NCI-H2081 (cell line): ENCODE measurements at places on chromosomes 2 and 18.

DNA sequence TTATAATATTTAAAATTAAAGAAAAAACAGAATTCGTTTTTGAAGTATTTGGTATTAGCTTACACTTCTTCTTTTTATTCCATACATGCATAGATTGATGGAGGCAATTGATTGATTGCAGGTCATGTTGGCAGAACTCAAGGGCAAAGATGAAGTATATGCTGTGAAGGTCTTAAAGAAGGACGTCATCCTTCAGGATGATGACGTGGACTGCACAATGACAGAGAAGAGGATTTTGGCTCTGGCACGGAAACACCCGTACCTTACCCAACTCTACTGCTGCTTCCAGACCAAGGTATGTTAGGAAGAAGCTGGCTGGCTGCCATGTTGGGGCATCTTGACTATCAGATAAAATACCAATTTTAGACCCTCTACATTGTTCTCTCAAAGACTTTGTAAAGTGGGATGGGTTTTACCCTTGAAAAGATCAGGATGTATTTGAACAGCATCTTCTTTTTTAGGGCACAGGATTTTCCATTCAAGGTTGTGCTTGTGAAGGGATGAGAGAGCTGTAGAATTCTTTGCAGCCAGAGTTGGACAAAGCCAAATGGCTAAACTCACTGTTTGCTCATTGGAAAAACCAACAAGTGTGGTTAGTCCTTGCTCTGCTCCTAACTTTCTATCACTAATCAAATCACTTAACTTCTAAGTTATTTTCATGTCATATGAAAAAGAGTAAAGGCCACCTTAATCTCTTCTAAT is 286.8 kb upstream of the EPAS1 start:
- no peak for DNase-seq

DNA sequence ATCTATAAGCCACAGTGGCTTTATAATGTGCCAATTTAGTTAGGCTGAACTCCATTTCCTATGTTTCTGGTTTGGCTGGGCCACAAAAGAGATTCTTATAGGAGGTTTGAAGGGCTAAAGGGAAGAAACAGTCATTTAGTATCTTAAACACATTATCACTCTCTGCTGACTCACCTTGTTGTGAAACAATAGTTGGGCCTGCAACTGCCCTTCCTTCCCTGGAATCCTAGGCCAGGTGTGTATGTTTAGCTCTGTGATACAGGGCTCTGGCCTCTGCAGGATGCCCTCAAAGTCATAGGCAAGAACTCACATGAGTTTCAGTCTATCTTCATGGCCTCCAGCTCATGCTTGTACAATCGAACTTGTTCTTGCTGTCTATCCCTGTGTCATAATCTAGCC is 400.0 kb upstream of the CELF4 start:
- DNase-seq, result no peak

DNA sequence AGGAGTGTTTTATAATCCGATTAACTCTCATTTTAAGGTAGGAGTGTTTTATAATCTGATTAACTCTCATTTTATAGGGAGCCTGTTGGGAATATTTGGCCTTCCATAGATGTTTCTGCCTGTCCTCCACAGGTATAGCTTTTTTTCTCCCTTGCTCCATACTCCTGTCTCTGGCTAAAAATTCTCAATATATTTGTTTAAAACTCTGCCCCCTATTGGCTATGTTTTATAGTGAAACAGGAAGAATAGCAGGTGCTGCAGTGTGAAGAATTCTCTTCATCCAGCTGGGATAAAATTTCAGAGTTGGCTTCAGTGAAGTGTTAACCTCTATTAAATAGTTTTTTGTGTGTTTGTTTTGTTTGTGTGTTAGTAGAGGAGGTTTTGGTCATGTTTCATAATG is 1046.0 kb upstream of the TMEFF2 start:
- DNase-seq, result no peak

GRCh38 chr2:174779361-174779928 is 15.2 kb upstream of the CHRNA1 start:
- peak; percentile 26 for DNase-seq

GRCh38 chr2:138720035-138720838 is 60.0 kb downstream of the NXPH2 start:
- no peak for DNase-seq

- no peak for DNase-seq
These were observed 144.5 kb downstream of the EXOC6B start for GRCh38 chr2:72681016-72681995.

DNA sequence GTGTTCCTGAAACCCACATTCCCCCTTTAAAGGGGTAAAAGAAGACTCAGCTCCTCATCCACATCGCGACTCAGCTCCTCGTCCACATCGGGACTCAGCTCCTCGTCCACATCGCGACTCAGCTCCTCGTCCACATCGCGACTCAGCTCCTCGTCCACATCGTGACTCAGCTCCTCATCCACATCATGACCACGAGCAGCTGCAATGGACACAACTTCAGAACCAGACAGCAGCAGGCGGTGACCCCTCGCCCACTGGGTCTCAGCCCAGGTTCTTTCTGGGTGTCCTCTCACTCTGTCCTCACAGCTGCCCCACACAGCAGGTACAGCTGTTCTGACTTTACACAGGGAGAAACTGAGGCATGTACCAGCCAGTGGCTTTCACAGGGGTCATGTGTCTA is 163.5 kb upstream of the SALL3 start:
- no peak for DNase-seq

- DNase-seq, result no peak
These were observed 334.5 kb upstream of the CDH2 start for GRCh38 chr18:28511413-28511821.

DNA sequence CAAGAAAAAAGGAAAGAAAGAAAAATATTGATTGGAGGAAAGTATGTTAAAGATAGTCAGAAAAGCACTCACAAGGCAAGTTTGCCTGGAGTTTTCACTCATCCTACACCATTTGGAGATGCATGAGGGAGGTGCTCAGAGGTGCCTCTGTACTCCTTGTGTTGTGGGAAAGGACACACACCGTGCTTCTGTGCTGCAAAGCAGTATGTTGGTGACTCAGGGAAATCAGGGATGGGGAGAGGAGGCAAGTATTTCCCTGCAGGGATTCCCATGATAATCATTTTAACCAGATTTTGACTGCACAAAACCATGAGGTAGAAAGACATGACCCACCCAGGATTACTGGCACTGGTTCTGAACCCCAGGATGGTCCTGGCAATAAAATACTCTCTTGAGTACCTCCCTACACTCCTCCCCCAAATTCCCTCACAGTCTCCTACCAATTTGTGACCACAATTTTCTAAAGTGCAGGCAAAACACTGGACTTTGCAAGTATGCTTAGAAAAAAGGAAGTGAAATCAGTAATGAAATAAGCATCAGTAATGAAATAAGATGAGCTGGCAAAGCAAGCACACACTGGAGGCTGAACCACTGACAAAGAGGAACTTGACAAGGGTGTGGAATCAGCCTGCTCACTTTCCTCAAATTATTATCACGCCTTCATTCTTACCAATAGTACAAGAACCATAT is 155.5 kb upstream of the ACVR2A start:
- DNase-seq, result no peak

GRCh38 chr2:160139991-160140390 is 60.1 kb downstream of the ITGB6 start:
- no peak for DNase-seq

DNA sequence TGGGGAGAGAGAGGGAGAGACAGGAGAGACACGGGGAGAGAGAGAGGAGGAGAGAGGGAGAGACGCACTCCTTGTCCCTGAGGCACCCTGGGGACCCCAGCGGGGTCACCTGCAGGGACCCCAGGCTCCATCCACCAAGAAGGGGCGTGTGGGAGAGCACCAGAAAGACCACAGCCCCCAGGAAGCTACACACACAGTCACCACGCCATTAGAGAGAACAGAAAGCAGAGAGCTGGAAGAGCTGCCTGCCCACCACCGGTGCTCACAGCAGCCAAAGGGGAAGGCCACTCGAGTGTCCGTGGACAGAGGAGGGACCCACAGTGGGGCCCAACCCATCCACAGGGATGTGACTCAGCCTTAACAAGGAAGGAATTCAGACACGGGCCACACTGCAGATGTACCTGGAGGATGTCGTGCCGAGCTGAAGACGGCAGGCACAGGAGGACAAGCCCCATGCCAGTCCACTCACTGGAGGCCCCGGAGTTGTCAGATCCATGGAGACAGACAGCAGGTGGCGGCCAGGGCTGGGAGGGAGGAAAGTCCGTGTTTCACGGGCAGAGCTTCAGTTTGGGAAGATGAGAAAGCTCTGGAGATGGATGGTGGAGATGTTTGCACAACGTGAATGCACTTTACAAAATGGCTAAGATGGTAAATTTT is 11.5 kb upstream of the NFATC1 start:
- no peak for DNase-seq

DNA sequence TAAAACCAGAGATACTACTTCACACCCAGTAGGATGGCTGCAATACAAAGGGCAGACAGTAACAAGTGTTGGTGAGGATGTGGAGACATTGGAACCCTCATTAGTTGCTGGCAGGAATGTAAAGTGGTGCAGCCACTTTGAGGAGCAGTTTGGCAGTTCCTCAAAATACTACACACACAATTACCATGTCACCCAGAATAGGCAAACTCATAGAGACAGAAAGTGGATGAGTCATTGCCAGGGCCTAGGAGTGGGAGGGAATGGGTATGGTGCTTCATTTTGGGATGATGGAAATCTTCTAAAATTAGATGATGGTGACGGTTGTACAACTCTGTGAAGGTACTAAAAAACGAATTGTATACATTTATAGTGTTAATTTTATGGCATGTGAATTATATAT is 54.8 kb downstream of the ATP9B start:
- no peak for DNase-seq

DNA sequence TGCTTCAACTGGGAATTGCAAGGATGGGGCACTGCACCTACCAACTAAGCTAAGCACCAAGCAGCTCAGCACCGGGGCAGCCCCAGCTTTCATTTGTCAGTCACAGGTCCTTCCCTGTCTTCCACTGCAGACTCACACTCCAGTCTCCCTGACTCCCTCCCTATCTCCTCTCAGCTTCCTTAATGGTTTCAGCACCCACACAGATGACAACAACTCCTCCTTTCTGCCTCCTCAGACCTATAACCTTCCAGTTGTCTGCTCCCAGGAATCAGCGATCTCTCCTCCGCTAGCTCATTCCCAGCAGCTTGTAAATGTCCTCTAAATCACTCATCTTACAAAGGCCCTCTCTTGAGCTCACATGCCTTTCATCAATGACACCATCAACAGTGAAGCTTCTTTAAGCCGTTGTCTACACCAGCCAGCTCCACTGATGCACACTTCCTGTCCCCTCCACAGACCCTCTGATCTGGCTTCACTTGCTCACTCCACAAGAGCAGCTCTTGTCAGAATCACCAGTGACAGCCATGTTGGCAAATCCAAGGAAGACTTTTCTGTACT is 32.1 kb downstream of the CLASP1 start:
- DNase-seq, result no peak

GRCh38 chr2:69111076-69111475 is 98.1 kb downstream of the ANTXR1 start:
- DNase-seq, result no peak
